Hematopoietic multipotent progenitor cell treated with erythropoietin and hydrocortisone succinate and interleukin-3 and kit ligand, for 6 days (in vitro differentiated cells): ENCODE measurements at places on chromosomes 4 and X.

- no peak for DNase-seq
These were observed 763.8 kb upstream of the GALNTL6 start for GRCh38 chr4:171049380-171049779.

DNA sequence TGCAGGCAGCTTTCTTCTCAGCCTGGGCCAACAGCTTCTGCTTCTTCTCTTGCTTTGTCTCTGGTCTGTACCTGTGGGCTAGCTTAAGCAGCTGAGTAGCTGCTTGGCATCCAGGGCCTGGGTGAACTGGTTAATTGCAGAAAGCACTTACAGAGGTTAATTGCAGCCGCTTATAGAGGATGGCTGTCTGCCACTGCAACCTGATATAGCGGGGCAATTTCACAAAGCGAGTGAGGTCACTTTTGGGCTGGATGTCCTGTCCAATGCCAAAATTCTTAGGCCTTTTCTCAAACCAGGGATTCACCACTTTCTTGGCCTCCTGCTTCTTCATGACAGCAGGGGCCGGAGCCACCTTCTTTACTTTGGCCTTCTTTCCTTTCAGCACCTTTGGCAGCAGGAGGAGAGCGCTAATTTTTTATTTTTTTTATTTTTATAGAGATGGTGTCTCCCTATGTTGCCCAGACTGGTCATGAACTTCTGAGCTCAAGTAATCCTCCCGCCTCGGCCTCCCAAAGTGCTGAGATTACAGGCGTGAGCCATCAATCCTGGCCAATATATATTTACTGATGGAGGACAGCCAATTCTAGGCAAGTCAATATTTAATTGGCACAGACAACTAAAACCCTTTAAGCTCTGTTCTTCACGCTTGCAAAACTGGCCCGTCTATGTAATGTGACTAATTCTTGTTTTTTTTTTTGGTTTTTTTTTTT is 61.0 kb downstream of the ENOPH1 start:
- DNase-seq: no peak

GRCh38 chrX:136112778-136113177 is 34.6 kb upstream of the FHL1 start:
- DNase-seq: no peak

GRCh38 chr4:92182736-92183407 is 120.9 kb upstream of the GRID2 start:
- no peak for DNase-seq

DNA sequence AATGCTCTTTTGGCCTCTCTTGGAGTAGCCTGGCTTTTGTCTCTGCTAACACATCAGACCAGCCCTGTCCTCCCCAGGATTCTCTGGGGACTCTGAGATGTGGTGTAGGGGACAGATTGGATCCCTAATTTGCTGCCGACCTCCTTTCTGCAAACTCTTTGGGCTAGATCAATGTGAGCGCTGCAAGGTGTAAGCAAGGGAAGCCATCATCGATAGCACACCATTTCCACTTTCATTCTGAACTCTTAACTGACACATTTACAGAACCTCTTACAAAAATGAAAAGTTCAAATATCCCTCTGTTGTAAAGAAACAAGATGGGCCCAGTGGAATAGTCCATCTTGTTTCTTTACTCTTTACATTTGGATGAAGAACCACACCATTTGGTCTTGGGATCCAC is 46.6 kb downstream of the PGRMC2 start:
- no peak for DNase-seq

GRCh38 chr4:39480902-39481695 is 22.2 kb downstream of the LIAS start:
- DNase-seq: no peak

- no peak for DNase-seq
These were observed 87.0 kb upstream of the SCOC start for GRCh38 chr4:140286456-140286855.

GRCh38 chr4:145452447-145453162 is 29.0 kb upstream of the SMAD1 start:
- DNase-seq: no peak

DNA sequence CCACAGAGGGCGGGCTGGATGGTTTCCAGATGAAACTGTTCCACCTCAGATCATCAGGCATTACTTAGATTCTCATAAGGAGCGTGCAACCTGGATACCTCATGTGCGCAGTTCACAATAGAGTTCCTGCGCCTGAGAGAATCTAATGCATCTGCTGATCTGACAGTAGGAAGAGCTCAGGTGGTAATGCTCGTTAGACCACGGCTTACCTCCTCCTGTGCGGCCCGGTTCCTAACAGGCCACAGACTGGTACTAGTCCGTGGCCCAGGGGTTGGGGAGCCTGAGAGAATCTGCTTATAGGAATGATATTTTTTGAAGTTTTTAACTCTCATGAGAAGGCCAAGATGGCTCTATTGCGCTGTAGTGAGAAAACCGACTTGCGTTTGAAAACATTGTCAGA is 5.4 kb downstream of the NCAPG start:
- no peak for DNase-seq

DNA sequence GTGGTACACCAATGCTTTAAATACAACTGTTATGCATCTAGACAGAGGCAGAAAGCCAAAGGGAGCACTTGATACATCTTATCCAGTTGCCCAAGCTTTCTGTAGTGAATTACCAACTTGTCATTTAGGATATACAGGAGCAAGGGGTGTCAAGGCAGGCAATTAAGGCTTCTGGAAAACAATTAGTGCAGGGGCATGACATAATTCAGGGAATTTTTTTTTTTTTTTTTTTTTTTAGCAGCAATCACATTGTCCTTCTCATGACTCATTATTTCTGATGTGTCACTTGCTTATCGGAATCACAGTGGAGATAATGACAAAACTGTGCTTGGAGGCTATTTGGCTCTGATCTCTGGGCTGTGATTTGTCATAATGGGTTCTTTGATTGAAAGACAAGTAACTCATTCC is 259.5 kb downstream of the ARHGAP24 start:
- no peak for DNase-seq

- no peak for DNase-seq
These were observed 143.2 kb upstream of the DGKK start for GRCh38 chrX:50613846-50614245.

GRCh38 chr4:47419296-47419695 is 44.2 kb downstream of the COMMD8 start:
- no peak for DNase-seq

- DNase-seq: no peak
These were observed 165.5 kb downstream of the KLF8 start for GRCh38 chrX:56397636-56398035.

DNA sequence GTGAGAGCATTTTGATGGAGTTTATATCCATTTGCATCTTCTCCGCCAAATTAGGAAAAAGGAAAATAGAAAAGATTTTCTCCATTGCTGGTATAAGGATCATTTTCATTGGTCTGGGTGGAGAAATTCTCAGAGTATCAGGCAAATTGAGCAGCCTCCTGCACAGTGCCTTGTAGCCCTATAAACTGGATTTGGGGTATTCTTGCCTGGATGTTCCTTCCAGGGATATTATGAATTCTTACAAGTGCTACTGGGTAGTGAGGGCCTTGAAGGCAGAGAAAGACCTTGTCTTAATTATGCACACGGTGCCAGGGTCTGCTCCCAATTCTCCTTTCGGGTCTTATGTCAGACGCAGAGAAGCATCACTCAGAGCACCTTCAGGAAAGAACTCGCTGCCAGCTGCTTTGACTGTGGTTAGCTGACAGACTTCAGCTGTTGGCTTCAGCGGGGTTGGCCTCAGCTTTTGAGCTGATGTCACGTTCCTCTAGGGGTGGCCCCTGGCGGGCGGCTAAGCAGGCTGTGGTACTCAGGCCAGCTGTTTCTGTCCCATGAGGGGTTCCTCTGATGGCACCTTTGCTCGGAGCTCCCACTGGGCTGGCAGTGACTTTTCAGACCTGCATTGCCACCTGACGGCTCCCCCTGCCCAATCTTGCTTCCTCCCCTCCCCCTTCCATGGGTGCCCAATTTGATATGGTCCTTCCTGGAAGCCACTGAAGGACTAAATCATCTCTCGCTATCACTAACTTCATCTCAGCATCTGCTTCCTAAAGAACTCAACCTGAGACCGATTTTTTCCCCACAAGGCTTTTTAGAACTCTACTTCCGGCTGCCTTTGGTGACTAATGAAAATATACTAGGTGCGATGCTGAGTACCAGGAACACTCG is 519.5 kb downstream of the BCOR start:
- peak; percentile 22 for DNase-seq

DNA sequence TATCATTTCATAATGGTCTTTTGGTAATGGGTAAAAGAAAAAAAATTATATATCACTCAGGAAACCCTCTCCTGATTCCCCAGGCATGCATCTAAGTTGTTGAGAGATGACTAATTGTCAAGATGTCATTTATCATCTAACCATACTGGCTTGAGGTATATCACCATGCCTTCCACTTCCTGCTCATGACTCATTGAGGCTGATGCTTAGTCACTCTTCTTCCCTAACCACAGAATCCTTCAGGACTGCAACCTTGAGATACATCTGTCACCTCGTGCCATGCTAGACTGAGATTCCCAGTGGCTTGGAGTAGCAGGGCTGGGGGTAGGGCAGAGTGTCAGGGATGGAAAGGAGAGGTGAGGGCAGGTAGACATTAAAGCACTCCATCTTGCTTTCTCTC is 782.5 kb upstream of the INTU start:
- no peak for DNase-seq

GRCh38 chrX:74280759-74281158 is 23.2 kb upstream of the ZCCHC13 start:
- DNase-seq: no peak

GRCh38 chr4:98908703-98909262 is 20.1 kb downstream of the EIF4E start:
- no peak for DNase-seq

GRCh38 chr4:7333801-7334421 is 100.8 kb downstream of the PSAPL1 start:
- no peak for DNase-seq

DNA sequence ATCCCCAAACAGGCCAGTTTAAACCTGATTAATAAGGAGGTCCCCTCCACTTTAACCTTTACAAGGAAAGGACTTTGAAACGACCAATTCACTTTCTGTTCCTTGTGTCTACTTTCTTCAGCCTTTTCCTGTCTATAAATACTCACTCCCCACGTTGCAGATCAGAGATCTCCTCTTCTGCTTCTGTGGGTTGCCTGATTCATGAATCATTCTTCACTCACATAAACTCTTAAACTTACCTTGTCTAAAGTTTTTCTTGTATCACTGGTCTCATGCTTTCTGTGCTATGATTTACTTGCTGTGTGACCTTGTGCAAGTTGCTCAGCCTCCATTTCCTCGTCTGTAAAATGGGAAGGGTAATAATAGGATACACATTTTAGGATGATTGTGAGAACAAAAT is 236.1 kb downstream of the QDPR start:
- no peak for DNase-seq

DNA sequence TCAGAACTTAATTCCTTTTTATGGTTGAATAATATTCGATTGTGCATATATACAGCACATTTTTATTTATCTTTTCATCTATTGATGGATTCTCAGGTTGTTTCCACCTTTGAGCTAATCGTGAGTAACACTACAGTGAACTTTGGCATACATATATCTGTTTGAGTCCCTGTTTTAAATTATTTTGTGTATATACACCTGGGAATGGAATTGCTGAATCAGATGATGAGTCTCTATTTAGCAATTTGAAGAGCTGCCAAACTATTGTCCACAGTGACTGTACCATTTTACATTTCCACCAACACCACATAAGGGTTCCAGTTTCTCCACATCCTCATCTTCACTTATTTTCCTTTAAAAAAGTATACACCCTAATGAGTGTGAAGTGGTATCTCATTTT is 166.2 kb upstream of the FGF13 start:
- no peak for DNase-seq
